Upper lobe of right lung (tissue), 1 donor: ENCODE measurements at places on chromosomes 1 and 21. TPM values are rescaled to one million over a fixed set of nuclear protein-coding genes. Genes with fewer than 3 reads are reported as not detected.

Gene FCRL2
- 0.20 TPM for total RNA-seq

- H3K27me3 ChIP-seq: no peaks in the 10 kb centered on the region
- no peak for DNase-seq
- no peak overlapping the region for H3K4me3 ChIP-seq
- peak overlapping the region; percentile 59 for H3K27ac ChIP-seq
- H3K4me1 ChIP-seq: peaks cover 61% of the 10 kb centered on the region
Measured at GRCh38 chr21:44912158-44912473, 8.6 kb downstream of the ITGB2 start.

DNA sequence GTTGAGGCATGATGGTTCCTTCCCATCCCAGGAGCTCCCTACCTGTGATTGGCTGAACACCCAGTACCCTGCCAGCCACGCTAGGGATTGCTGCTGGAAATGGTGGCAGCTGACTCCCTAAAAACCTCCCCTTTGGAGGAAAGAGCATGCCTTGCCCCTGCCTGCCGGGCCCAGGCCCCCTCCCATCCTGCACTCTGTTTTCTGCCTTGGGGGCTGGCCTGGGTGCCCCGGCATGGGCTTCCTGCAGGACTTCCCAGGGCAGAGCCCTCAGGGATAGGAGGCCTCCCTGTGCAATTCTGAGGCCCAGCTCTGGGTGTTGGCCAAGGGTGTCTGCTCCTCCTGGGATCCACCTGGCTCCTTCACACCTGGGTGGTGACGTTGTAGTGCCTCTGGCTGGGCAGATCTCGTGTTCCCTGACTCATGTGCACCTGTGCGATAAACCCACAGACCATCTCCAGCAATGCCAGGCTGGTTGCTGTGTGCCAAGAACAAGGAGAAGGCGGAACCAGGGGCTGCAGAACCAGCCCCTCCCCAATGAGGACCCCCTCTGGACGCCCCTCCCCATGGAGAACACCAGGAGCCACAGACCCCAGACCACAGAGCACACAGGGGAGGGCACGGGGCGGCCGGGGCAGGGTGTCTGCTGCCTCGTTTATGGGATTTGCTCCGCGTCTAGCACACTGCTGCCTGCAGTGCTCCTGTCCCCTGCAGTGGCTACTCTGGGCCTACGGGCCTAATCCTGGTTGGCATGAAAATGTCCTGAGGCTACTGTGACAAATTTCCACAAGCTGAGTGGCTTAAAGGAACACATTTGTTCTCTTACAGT is 13.6 kb downstream of the CSTB start:
- peaks cover 8% of the 10 kb centered on the region for H3K4me1 ChIP-seq
- peaks cover 31% of the 10 kb centered on the region for H3K36me3 ChIP-seq
- DNase-seq: no peak
- no peak overlapping the region for H3K4me3 ChIP-seq
- H3K27me3 ChIP-seq: no peaks in the 10 kb centered on the region

DNA sequence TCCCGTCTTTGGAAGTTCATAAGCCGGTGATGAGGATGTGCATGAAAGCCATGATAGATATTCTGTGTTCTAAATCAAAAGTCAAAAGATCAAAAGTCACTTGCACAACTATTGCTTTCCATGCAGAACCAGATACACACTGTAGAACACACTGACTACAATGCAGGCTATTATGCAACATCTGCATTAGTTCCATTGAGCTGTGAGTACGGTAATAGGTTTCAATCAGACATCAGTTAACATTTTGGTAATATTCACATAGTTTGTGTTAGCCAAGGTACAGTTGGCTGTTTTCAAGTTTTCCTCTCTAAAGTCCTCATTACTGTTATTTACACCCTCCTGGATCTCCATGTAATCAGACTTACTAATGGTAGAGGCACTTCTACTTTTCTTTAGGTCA is 3.1 kb downstream of the KCNA2 start:
- DNase-seq: no peak
- peaks cover 45% of the 10 kb centered on the region for H3K27me3 ChIP-seq
- H3K4me1 ChIP-seq: peaks cover 15% of the 10 kb centered on the region
- H3K36me3 ChIP-seq: no peaks in the 10 kb centered on the region
- H3K27ac ChIP-seq: no peak overlapping the region

- no peak overlapping the region for H3K27ac ChIP-seq
- H3K4me1 ChIP-seq: no peaks in the 10 kb centered on the region
- no peaks in the 10 kb centered on the region for H3K36me3 ChIP-seq
- H3K27me3 ChIP-seq: no peaks in the 10 kb centered on the region
- H3K4me3 ChIP-seq: no peak overlapping the region
- DNase-seq: no peak
Measured at GRCh38 chr1:68675336-68675735, 178.5 kb upstream of the DEPDC1 start.

GRCh38 chr1:217911908-217912307 is 280.8 kb downstream of the SPATA17 start:
- no peaks in the 10 kb centered on the region for H3K27me3 ChIP-seq
- no peak overlapping the region for H3K4me3 ChIP-seq
- no peak overlapping the region for H3K27ac ChIP-seq
- DNase-seq: no peak
- no peaks in the 10 kb centered on the region for H3K4me1 ChIP-seq
- no peaks in the 10 kb centered on the region for H3K36me3 ChIP-seq

GRCh38 chr1:8816831-8817411 is 519 bp downstream of the RERE start:
- DNase-seq: peak; percentile 72
- H3K4me1 ChIP-seq: peaks cover 25% of the 10 kb centered on the region
- peak overlapping the region; percentile 94 for H3K27ac ChIP-seq
- H3K27me3 ChIP-seq: no peaks in the 10 kb centered on the region

- no peaks in the 10 kb centered on the region for H3K36me3 ChIP-seq
- no peaks in the 10 kb centered on the region for H3K4me1 ChIP-seq
- H3K27ac ChIP-seq: no peak overlapping the region
- no peak for DNase-seq
- H3K27me3 ChIP-seq: no peaks in the 10 kb centered on the region
- no peak overlapping the region for H3K4me3 ChIP-seq
Measured at GRCh38 chr1:119226321-119226720, 85.9 kb upstream of the WARS2 start.
